Mucosa of descending colon (tissue), 3 donors: ENCODE measurements at places on chromosomes 12 and 14. TPM values are rescaled to one million over a fixed set of nuclear protein-coding genes. Genes with fewer than 3 reads are reported as not detected.

The OR4E2 gene
- not detected for total RNA-seq

The USP44 gene
- 1.7 TPM for total RNA-seq

DNA sequence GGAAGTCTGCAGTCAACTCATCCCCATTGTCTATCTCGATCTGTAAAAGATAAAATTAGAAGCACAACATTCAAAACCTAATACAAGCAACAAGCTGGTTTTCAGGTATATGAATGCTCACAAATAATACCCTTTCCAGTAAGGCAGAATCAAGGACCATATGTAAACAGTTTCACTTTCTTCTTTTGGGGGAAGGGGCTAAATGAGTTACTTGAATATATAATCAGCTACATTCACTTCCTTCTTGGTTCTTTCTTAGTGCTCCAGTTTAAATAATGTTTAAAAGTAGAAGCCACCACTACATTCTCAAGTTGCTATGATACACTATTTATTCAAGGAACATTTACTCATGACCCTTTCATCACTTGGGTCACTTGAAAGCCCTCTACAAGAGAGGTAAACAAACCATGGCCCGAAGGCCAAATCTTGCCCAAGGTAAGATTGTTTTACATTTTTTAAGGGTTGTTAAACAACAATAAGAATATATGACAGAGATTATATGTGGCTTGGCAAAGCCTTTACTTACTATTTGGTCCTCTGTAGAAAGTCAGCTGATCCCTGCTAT is 10.3 kb downstream of the TWF1 start:
- DNase-seq: no peak

GRCh38 chr14:32940066-32940651 is 1.5 kb downstream of the NPAS3 start:
- DNase-seq: no peak

DNA sequence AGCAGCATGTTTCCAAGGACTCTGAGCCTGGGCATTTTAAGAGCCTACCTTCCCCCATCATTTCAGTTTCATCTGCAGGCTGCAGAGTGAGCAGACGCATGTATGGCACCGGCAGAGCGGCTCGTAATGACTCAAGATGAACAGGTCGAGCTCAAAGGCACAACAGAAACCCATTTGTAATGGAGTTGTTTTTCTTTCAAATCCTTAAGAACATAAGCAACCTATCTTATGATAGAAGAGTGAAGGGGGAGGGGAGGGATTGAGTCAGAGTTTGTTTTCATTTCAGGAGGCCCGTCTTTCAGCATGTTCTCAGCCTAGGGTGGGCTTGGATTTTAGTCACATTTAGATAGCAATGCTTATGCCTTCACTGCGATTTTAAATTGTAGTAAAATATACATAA is 54.9 kb upstream of the CISTR start:
- DNase-seq: no peak

DNA sequence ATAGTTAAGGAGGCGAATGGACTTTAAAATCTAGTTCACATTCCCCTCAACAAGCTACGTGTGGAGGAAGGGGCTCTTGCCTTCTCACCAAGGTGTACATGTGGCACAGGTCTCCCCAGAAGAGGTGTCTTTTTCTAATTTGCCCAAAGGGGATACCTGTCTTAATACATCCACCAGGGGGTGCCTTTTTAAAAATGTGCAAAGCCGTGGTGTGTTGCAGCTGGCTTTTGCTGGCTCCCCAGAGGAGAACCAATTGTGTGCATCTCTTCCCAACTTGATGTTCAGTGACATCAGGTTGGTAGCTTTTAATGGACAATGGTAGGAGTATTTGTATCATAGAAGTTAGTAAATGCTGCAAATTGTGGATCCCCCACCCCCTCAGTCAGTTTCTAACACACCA is 33.8 kb downstream of the CREBL2 start:
- DNase-seq: no peak

GRCh38 chr14:95502381-95502950 is 14.0 kb downstream of the SYNE3 start:
- peak; percentile 17 for DNase-seq
